HT1080 (cell line): ENCODE measurements at places on chromosomes 4 and X.
A peak's percentile ranks its signal among the peaks of the same experiment; 100 is the strongest.

GRCh38 chr4:126752126-126752525 lies 880.6 kb upstream of the INTU start:
- DNase-seq, result no peak

GRCh38 chr4:173257732-173258717 lies 76.1 kb downstream of the HMGB2 start:
- peak; percentile 60 for DNase-seq

DNA sequence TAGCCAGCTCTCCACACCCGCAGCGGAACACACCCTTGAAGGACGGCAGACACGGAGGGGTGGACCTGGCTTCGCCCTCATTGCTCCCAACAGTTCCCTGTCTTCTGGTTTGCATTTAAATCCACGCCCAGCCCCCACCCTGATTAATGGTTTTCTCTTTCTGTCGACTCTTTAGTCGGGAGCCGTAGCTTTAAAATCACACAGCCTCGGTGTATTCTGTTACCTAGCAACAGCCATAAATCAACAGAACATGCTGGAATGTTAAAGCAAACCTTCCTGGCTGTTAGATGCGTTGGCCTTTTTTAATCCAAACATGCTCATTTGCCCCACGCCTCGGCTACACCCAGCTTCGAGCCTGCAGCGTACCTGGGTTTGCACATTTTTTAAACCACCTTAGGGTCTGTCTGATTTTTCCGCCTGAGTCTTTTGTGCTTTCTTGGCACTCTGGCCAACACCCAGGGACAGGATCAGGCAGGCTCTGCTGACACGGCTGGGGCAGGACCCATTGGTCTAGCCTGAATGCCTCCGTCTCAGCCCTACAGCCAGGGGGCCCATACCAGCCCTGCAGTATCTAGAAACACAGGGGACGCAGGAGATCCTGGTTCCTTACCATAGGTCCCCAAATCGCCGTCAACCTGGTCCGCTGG lies 21.4 kb upstream of the PPP2R2C start:
- DNase-seq, result peak; percentile 15

DNA sequence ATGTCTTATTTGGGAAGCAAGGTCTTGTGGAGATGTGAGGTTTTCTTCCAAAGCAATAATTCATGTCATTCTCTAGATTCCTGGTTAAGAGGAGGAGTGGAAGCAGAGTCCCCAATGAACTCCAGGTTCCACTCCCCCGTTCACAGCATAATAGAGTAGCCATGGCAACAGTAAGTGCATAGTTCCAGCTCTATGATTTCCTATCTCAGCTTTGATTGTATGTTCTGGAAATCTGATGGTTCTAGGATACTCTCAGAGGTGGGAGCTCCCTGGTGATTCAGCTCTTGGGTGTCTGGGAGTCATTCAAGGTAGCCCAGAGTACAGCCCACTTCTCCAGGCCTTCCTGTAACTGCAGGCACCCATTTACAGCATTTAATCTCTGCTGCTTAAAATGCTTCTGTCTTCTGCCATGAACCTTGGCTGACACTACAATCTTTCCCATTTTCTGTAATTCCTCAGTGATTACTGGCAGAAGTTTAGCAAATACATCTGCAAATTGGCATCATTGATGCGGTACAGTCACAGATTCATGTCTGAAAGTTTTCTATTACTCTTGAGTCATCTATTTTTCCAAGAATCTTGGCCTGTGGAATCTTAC lies 242.0 kb downstream of the MAPK10 start:
- peak; percentile 34 for DNase-seq

DNA sequence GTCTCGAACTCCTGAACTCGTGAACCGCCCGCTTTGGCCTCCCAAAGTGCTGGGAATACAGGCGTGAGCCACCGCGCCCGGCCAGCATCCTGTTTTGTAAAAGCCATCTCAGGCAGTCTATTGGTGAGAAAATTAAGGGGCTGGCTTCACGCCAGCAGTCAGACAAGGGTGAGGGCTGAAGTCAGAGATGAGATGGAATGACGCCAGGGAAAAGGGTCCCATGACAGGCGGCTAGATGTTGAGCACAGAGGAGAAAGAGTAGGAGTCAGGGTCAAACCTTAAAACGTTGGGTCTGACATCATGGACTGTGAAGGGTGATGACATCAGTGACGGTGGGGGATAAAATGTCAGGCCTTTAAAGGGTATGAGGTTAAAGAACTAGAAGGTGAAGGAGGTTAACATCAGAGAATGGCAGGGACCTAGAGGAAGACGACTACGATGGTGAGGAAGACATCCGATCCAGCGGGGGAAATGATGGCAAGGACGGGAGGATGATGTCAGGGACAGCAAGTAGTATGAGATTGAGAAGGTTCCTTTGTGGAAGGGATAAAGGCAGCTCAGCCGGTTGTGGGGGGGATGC lies 504 bp upstream of the RBM3 start:
- no peak for DNase-seq

DNA sequence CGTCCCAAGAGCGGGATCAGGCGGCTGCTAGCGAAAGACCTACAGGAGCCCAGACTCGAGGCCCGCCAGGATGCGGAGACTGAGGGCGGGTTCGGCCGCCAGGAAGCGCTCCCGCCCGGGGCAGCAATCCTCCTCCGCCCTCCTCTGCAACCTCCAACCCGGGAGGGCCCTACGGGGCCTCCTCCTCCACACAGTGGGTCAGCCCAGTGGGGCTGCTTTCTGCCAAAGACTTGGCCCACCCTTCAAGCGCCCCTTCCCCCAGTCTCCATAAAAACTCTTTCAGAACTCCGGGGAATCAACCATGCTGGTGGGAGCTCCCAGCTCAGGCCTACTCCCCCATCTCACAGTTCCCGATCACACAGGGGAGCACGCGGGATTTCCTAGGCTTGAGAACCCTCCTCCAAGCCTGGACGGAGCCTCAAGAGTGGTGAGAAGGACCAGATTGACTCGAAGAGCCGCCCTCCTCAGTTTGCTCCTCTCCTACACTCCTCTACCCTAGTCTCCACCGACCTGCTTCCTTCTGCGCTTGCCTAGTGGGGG lies 77.5 kb downstream of the RLIM start:
- no peak for DNase-seq

GRCh38 chrX:112646651-112647050 lies 33.1 kb downstream of the LHFPL1 start:
- no peak for DNase-seq

GRCh38 chr4:56530269-56531148 lies 24.9 kb downstream of the ARL9 start:
- DNase-seq, result no peak

- DNase-seq, result peak; percentile 53
Observed at GRCh38 chrX:53186351-53186750, 38.7 kb downstream of the KDM5C start.

DNA sequence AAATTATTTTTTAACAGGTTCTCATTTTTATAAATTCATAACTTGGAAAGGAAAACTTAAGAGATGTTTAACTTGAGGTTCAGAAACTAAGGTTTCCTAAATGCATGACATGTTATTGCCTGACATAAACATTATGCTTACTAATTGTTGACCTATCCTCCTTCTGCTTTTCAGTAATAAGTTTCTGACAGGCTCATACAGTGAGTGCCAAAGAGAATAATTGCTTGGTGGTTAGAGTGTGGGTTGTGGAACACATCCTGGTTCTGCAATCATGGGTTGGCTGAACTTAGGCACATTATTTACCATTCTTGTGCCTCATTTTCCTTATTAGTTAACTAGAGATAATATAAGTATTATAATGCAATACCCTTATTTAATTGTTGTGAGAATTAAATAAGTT lies 56.5 kb downstream of the BMPR1B start:
- DNase-seq, result no peak

- DNase-seq, result peak; percentile 79
Observed at GRCh38 chrX:42096265-42096920, 173.0 kb upstream of the CASK start.

- DNase-seq, result no peak
Observed at GRCh38 chrX:14529290-14529989, at the start of gene GLRA2. Gene GLRA2 (plus strand): TSS chrX:14529536. CDS start chrX:14530058, 522 bp downstream.

GRCh38 chr4:168585168-168586091 lies 88.6 kb downstream of the PALLD start:
- DNase-seq, result peak; percentile 66

GRCh38 chr4:185357211-185357610 lies 38.5 kb downstream of the LRP2BP start:
- no peak for DNase-seq

DNA sequence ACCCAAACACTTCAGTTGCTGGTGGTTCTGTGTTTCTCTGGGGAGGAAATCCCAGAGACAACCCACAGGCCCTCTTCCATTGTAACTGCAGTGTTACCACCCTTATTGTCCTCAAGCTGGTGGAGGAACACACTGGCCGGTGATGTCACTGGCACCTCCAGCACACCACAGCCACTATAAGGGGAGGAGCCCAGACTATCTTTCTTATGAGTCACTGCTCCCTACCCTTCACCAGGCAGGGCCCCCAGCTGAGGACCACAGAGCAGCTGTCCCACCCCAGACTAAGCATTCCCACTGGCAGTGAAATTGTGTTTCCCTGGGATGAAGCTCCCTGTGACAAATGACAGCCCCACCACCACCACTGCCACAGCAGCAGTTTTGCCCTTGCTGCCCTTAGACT lies 171.8 kb upstream of the FGF16 start:
- DNase-seq, result peak; percentile 14

- no peak for DNase-seq
Observed at GRCh38 chrX:6768881-6769280, 234.0 kb upstream of the VCX3A start.

GRCh38 chr4:40232610-40233009 lies 35.8 kb downstream of the RHOH start:
- no peak for DNase-seq

DNA sequence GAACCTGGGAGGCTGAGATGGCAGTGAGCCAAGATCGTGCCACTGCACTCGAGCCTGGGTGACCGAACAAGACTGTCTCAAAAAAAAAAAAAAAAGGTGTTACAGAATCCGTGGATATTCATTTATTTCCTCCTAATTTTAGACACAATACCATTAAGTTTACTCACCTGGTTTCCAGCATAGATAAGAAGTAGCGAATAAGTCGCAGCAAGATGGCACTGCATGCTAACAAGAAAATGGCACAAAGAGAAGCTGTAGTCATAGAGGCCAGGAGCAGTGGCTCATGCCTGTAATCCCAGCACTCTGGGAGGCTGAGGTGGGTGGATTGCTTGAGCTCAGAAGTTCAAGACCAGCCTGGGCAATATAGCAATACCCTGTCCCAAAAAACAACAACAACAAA lies 17.0 kb upstream of the MOB1B start:
- no peak for DNase-seq

DNA sequence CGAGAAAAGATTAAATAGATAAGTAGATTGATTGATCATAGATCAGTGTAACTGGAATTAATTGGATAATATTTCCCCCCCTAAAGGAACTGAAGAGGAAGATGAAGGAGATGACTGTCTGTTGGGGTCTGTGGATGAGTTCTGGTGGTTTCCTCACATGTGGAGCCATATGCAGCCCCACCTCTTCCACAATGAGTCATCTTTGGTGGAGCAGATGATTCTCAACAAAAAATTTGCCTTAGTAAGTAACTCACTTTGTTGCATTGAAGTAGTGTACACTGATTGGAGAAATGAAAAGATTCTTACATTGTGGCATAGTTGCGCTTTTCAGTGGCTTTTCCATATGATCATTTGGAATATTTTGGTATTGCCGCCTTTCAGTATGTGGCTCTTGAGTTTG lies 80.4 kb downstream of the NDST3 start:
- peak; percentile 62 for DNase-seq

- DNase-seq, result no peak
Observed at GRCh38 chr4:111883557-111883999, 261.7 kb upstream of the FAM241A start.

DNA sequence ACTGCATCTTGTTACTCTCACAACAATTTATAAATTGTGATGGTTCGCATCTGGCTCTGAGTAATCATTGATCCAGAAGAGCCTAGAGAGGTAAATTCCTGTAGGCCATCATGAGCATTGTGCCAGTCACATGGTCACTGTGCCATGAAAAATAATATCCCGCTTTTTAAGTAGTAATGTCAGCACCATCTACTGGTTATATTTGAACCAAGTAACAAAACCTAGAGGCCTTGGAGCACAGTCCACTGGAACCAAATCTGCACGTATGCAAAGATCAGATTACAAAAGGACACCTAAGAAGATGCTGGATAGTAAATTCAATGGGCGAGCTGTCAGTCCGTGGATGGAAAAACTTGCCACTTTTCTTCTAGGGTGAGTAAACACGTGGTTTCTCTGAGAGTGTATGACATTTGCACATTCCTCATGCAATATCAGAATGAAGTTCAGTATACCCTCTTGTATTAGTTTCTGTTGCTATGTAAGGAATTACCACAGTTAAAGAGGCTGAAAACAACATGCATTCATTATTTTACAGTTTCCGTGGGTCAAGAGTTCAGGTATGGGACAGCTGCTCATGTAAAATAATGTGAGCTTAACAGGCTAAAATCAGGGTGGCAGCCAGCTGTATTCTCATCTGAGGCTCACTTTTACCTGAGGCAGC lies 26.8 kb downstream of the FAM114A1 start:
- peak; percentile 21 for DNase-seq

DNA sequence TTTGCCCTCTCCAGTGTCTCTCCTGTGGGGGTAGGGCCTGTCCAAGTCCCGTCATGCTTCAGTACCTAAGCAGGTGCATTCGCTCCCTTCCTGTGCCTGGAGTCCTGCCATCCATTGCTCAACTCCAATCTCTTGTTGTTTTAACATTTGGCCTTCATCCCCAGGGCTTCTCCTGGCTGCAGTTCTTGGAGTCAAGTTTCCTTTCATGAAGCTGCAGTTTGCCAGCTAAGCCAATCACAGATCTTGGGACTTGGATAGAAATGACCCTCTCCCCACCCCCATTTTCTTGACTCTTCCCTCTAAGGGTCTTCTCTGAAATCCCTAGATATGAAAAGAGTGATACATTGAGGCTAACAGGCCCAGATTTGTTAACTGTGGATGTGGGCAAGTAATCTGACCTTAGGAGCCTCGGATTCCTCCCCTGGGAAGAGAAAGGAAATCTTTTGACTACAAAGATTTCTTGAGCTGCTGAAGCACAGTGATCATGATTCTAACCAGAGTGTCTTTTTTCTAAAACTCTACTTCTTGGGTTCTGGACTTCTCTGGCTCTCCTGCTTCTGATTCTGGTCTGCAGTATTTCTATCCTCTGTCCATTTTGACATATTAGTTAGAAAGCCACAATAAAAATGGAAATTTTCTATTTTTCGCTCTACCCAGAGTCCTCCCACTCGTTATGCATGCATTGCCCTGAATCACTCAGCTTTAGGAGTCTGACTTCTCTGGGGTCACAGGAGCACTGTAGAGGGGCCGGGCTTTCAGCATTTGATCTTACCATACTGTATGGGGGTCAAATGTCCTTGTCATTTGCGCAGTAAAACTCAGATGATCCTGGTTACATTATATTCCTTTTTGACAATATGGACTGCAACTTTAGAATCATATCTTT lies 61.0 kb downstream of the CHRNA9 start:
- DNase-seq, result peak; percentile 20

GRCh38 chrX:84188320-84188834 lies 378 bp upstream of the RPS6KA6 start:
- no peak for DNase-seq
